Spleen (tissue), 13 donors: ENCODE measurements at places on chromosomes 12 and 14. TPM values are rescaled to one million over a fixed set of nuclear protein-coding genes. Genes with fewer than 3 reads are reported as not detected.

STYK1 gene
- 1.7 TPM for total RNA-seq

OTOGL gene
- 0.43 TPM for total RNA-seq

DNA sequence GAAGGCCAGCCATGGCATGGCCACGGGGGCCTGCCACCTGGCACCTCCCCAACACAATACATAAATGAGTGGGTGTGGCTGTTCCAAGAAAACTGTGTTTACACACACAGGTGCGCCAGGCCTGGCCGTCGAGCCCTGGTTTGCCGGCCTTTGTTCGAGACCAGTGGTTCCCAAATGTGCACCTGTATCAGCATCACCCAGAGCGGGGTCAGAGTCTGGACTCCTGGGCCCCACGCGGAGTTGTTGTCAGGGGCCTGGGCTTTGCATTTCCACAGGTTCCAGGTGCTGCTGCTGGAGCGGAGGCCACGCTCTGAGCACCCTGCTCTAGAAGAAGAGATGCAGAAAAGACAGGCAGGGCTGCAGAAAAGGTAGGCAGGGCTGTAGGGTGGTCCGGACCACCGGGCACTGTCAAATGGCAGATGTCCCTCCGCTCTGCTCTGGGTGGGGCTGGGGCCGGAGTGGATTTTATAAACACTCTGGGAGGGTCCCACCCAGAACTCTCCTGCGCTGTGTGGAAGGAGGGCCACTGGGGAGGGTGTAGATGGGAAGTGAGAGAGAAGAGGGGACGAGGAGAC, 4.2 kb upstream of the ASPG start:
- H3K27me3 ChIP-seq = peaks cover 5% of the 10 kb centered on the region
- H3K36me3 ChIP-seq = no peaks in the 10 kb centered on the region
- peaks cover 7% of the 10 kb centered on the region for H3K4me1 ChIP-seq
- no peak overlapping the region for H3K4me3 ChIP-seq
- H3K27ac ChIP-seq = no peak overlapping the region
- no peak for DNase-seq

DNA sequence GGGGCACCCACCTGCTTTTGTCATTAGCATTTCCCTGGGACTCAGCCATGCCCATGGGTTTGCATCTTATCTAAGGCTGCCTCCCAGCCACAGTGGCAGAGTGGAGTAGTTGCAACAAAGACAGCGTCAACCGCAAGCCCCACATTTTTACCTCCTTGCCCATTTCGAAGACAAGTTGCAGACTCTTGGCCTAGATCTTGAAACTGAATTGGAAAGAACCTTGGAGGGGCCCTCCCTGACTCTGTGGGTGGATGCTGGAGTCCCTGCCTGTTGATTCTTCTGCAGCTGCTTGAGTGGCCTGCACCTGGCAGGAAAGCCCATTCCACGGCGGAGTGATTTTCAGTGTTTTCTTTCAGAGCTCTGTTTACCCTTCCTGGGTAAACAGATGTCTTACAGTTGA, 309.0 kb downstream of the VRK1 start:
- H3K4me1 ChIP-seq = no peaks in the 10 kb centered on the region
- no peak overlapping the region for H3K4me3 ChIP-seq
- no peak for DNase-seq
- H3K27me3 ChIP-seq = peaks cover under 1% of the 10 kb centered on the region
- H3K36me3 ChIP-seq = no peaks in the 10 kb centered on the region

DNA sequence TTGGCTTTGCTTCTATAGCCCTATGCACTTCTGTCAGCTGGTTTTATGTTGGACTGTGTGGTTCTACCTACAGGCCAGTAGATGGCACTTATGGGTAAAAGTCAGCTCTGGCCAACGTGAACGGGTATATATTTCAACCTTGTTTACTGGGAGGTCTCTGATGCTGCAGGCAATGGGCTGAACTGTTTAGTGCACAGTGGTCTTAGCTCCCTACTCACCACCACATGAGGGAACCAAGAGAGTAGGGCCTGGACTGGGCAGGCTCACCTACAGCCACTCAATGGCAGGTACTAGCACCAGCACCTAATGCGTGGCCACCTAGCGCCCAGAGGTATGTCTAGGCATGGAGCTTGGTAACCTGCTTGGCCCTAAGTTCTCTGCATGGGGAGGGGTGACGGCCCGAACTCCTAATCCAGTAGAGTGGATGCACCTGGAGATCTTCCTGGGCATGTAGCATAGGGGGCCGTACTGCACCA, 481.8 kb downstream of the TMEM117 start:
- no peak overlapping the region for H3K27ac ChIP-seq
- H3K4me1 ChIP-seq = no peaks in the 10 kb centered on the region
- no peaks in the 10 kb centered on the region for H3K27me3 ChIP-seq
- H3K36me3 ChIP-seq = no peaks in the 10 kb centered on the region
- no peak overlapping the region for H3K4me3 ChIP-seq

DNA sequence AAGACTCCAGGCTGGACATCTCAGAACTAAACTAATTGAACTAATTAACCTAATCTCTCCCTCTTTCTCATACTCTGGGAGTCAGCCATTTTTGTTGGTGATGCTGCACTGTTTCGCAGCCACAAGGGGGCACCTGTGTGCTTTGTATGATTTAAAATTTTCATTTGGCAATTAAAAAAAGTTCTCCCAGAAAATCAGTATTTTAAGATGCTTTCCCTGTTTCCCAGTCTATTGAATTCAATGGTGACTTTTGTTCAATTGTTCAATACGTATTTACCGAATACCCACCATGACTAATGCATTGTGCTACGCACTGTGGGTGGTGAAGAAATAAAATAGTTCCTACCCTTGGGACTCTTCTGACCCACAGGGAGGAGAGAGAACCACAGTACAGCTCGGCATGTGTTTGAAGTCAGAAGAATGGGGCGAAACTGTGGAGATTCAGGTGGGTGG, 63.7 kb downstream of the ZNF664 start:
- H3K27me3 ChIP-seq = no peaks in the 10 kb centered on the region
- no peaks in the 10 kb centered on the region for H3K4me1 ChIP-seq
- H3K27ac ChIP-seq = no peak overlapping the region
- no peaks in the 10 kb centered on the region for H3K36me3 ChIP-seq
- DNase-seq = no peak

DNA sequence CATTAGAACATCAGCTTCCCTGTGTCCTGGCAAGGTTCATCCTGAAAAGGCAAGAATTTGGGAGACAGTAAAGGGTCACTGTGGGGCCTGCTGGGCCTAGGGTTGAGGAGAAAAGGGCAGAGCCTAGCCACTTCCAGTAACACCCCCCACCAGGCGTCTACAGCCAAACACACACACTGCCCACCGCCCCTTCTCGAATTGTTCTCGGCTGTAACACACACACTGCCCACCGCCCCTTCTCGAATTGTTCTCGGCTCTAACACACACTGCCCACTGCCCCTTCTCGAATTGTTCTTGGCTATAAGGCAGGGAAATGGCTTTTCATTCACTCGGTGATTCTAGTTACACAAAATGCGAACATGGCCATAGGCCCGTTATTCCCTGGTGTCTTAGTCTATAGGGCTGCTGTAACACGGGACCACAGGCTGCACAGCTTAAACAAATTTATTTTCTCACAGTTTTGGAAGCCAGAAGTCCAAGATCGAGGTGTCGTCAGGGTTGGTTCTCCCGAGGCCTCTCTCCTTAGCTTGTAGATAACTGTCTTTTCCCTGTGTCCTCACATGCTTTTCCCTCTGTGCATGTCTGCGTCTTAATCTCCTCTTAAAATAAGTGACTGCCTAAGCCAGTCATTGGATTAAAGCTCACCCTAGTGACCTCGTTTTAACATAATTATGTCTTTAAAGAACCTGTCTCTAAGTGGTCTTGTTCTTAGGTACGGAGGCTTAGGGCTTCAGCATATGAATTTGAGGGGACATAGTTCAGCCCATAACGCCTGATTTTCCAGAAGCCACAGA, 171.0 kb downstream of the ADGRD1 start:
- H3K36me3 ChIP-seq = no peaks in the 10 kb centered on the region
- no peak overlapping the region for H3K27ac ChIP-seq
- H3K4me3 ChIP-seq = no peak overlapping the region

GRCh38 chr14:38124506-38124905, 83.2 kb upstream of the SSTR1 start:
- peaks cover 7% of the 10 kb centered on the region for H3K4me1 ChIP-seq
- no peaks in the 10 kb centered on the region for H3K27me3 ChIP-seq
- H3K36me3 ChIP-seq = no peaks in the 10 kb centered on the region

GRCh38 chr12:55717011-55718007, 1.5 kb downstream of the BLOC1S1 start:
- peaks cover 75% of the 10 kb centered on the region for H3K4me1 ChIP-seq
- peak overlapping the region; percentile 70 for H3K4me3 ChIP-seq
- peak overlapping the region; percentile 97 for H3K27ac ChIP-seq
- no peaks in the 10 kb centered on the region for H3K27me3 ChIP-seq
- peak; percentile 73 for DNase-seq
